ENCODE measurements at places on chromosomes 7 and 10.
A peak's percentile ranks its signal among the peaks of the same experiment; 100 is the strongest.

GRCh38 chr7:87220734-87221215 lies 1.2 kb upstream of the TMEM243 start:
- DNase-seq = no peak

DNA sequence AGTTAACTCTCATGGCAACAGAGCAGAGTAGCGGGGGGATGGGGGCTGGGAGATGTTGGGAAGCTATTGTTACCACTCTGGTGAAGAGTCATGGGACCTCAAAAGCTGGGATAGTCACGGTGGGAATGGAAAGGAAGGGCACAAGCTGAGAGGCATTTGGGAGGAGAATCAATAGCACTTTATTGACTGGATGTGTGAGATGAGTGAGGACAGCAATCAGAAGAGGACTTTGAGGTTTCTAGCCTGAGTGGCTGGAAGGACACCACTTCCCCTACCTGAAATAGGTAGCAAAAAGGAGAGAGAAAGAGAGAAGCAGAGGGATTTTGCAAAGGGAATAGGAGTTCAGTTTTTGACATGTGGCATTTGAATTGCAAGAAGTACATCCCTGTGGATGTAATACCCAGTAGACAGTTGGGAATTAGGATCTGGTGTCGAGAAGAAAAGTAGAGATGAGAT lies 27.2 kb downstream of the SCD start:
- no peak for DNase-seq

GRCh38 chr7:90671571-90671970 lies 75.5 kb downstream of the CDK14 start:
- no peak for DNase-seq

- DNase-seq = peak; percentile 95
These were observed 7.6 kb upstream of the MYO1G start for GRCh38 chr7:44986218-44987053.

GRCh38 chr10:104735036-104735756 lies 94.1 kb downstream of the SORCS3 start:
- DNase-seq = no peak

- no peak for DNase-seq
These were observed 100.3 kb downstream of the MTPAP start for GRCh38 chr10:30248728-30249127.

DNA sequence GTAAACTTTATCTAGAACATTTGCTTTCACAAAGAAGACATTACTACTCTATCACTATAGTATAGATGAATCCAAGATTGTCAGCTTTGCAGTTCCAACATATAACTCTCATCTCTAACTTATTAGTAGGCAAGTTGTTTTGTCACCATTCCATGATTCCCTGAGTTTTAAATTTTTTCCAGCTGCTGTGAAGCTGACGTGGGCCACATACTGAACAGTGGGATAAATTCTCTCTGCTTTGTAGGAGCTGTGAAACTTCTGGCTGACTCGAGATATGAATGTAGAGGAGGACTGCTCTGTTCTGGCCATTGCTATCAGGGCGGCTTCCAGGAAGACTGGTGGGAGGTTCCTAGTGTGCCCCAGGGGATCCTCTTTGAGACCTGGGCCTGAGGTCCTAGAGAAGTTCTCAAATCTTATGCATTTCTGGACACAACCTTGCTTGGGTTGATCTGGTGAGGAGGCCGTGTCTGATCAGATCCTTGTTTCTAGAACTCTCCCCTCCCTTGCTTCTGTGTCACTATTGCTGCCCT lies 58.0 kb downstream of the LSMEM1 start:
- no peak for DNase-seq

DNA sequence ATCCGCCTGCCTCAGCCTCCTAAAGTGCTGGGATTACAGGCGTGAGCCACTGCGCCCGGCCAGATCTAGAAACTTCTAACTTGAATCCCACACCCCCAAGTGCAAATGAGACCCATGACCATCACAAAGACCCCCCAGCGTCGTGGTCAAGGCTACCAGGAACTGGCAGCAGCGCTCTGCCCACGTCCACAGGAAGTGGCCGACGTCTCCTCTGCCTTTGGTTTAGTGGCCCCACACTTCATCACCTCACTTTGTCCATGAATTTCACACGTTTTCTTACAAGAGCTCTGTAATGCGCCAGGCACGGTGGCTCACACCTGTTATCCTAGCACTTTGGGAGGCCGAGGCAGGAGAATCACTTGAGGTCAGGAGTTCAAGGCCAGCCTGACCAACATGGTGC lies 53.5 kb upstream of the TNRC18 start:
- no peak for DNase-seq

GRCh38 chr10:30897048-30897447 lies 134.6 kb downstream of the ZNF438 start:
- DNase-seq = no peak

DNA sequence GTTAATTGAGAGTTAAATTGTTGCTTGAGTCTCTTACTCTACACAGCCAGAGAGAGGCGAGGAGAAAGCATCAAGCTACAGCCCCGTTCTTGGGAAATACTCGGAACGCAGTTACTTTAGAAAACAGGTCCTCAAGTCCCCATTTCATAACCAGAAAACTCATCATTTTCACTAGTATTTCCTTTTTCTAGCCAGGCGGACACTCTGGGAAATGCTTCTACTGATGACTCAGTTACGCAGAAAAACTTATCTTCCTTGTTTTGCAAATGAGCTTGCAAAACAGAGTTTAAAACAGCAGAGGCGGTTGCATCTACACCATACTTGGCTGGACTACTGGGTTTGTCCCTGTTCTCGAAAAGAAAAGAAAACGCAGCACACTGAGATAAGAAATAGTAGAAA lies 111.4 kb upstream of the FGFR2 start:
- DNase-seq = no peak

- no peak for DNase-seq
These were observed 19.3 kb downstream of the VOPP1 start for GRCh38 chr7:55553024-55553345.
